PC-3 (cell line): ENCODE measurements at places on chromosomes 3 and 15. TPM values are rescaled to one million over a fixed set of nuclear protein-coding genes. Genes with fewer than 3 reads are reported as not detected.
A peak's percentile ranks its signal among the peaks of the same experiment; 100 is the strongest.

Gene PPP2R3A
- 9.4 and 12.3 TPM in 2 replicates for total RNA-seq

DNA sequence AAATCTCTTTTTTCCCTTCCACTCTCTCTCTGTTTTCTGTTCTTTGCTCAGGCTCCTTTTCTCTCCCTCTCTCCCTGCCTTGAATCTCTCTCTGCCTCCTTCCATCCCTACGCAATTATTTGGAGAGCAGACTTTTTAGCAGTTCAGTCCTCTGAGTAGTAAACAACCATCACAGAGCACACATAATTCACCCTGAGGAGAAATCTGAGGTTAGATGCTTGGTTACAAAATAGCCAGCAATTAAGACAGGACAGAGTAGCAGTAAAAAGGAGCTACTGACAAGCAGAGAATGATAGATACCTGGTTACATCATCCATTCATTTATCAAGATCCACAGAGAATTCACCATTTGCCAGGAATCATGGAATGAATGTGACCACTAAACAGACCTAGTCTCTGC lies 25.5 kb downstream of the SLC9A9 start:
- no peak for DNase-seq

Gene SLC24A1
- 3.0 and 3.3 TPM in 2 replicates for total RNA-seq

- DNase-seq = no peak
These were observed 598.2 kb downstream of the UNC13C start for GRCh38 chr15:54576298-54576935.

GRCh38 chr3:33993631-33994030 lies 195.2 kb downstream of the PDCD6IP start:
- no peak for DNase-seq

DNA sequence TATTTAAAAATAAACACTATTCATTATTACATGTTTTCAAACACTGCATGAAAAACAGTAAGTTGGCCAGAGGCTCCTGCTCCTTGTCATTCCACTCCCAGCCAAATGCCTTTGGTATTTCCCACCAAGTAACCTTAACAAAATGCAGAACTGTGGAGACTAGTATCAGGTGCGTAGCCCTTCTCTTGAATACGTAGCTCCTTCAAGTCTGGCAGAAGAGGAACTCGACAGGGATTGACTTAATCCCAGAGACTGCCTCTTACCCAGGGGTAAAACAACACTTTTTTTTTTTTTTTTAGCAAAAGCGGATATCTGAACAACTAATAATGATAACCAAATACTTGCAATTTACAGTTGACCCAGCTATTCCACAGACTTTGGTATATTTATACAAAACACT lies 738 bp downstream of the COMMD2 start:
- DNase-seq = peak; percentile 14

- DNase-seq = no peak
These were observed 347.4 kb downstream of the SI start for GRCh38 chr3:164730815-164731360.

DNA sequence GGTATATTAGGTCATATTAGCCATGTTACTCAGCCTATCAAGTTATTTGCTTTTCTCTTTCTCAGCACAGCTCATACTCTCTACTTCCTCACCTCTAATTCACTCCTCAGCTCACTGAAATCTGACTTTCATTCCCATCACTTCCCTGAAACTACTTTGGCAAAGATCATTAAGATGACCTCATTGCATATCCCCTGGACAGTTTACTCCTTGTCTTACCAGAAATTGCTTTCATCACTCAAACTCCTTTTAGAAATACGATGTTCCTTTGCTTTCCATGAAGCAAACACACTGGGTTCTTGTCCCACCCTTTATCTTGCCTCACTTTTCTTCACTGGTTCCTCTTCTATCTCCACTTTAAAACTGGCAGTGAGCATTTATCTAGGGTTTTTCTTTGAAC lies 354.4 kb downstream of the TUSC7 start:
- no peak for DNase-seq

- DNase-seq = no peak
These were observed 861.9 kb upstream of the SEMA6D start for GRCh38 chr15:46855388-46855787.

DNA sequence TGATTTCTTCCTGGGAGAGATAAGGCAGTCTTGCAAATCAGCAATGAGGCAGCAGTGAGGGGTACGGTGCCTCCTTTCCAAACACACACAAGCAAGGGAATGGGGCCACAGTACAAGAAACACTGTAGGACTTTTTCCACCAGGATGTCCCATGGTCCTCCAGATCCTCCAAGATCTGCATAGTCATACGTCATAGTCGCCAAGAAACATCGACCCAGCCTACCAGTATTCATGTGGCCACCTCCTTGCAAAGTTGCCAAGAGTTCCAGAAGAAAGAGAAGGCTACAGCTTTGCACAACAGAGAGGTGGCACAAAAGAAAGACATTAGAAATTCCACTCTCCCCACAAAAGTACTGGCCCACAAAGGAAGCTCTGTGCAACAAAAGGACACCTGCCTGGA lies 257.9 kb downstream of the CTNNB1 start:
- no peak for DNase-seq

Gene SEMA3B
- total RNA-seq = 40.1 and 63.9 TPM in 2 replicates

Gene CD96
- total RNA-seq = not detected in 2 replicates

GRCh38 chr15:66623801-66624453 lies 58.1 kb upstream of the LCTL start:
- no peak for DNase-seq
